ENCODE measurements at places on chromosomes 4 and X.

GRCh38 chrX:72208126-72208800 lies 26.7 kb downstream of the PIN4 start:
- DNase-seq, result no peak

GRCh38 chr4:20194123-20195013 lies 57.3 kb upstream of the SLIT2 start:
- DNase-seq, result no peak

- DNase-seq, result no peak
These were observed 218.7 kb upstream of the NDST4 start for GRCh38 chr4:115332078-115332477.

DNA sequence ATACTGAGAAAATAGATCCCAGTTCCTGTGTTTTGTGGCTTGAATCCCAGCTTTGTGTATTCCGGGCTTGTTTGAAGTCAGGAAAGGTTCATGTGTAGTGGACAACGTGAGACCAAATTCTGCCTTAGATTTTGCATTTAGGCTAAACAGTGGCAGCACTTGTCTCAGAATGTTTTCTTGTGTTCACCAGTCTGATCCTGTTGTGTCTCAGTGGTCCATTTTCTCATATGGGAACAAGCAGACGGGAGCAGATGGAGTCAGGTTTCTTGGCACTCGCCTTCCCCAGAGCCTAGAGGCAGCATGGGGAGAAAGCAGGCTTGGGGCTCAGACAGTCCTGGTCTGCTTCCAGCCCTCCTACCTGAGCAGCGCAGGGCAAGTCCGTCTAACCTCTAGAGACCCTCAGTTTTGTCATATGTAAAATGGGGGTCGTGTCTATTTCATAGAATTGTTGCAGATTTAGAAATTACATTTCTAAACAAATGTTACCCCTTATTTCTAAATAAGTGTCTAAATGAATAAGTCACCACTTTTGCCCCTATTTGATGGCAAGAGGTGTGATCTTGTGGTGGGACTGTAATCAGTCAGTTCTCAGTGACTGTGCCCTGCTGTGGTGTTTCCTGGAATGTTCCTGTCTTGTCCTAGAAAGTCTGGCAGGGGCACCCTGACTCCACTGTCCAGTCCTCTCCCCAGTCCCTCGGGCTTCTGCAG lies 28.3 kb upstream of the MSANTD1 start:
- DNase-seq, result no peak

GRCh38 chrX:129642641-129643040 lies 12.1 kb downstream of the APLN start:
- no peak for DNase-seq

GRCh38 chr4:87807402-87807801 lies 8.0 kb downstream of the IBSP start:
- DNase-seq, result no peak

DNA sequence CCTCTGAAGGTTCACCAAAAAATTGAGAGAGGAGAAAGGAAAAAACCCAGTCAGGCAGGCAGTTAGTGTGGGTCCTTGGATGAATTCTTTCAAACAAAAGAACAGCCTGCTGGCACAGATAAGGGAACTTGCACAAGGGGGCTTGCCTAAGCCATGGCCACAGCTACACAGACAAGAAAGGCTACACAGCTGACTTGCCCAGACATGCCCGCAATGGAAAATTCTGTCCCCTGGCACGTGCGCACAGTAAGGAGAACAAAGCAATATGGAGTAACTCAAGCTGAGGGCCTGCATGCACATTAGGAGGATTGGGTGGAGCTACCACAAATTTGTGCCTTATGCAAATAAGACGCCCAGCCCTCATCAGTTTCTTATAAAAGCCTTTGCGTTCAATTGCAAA lies 512.5 kb upstream of the HTR2C start:
- no peak for DNase-seq

DNA sequence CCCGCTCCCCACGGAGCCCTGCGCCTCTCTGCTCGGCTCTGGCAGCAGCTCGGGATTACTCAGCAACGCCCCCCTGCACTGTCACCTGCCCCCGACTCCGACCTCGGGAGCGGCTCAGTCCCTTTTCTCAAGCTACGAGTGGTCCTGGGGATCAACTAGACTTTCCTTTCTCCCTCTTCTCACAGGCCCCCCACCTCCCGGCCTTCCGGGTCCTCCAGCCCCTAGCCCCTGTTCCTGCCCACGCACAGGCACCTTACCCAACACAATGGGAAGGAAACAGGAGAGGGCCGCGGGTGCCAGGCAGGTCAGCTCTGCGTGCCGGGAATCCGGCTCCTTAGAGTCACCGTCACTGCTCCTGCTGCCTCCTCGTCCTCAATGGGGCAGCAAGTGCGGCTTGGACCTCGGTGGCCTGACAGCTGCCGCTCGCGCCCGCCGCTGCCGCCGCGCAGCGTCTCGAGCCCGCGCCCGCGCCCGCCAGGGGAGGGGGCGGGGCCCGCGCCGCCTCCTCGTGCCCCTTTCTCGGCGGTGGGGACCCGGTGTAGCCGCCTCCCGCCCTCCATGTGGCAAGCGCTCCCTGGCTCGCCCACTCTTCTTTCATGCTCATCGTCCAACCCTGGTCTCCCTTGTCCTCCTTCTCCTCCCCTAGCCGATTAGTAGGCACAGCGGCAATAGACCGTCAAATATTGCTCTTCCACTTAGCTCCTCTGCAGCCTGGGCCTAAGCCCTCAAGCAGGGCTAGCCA lies at the start of gene RAB9B:
RAB9B (minus strand) TSS at position 455 of the 742 bp plus-strand sequence. CDS start 6,473 bp downstream, outside the sequence.
- peak; percentile 18 for DNase-seq
